C1 segment of cervical spinal cord (tissue), 14 donors: ENCODE measurements at places on chromosomes 7 and 10.

DNA sequence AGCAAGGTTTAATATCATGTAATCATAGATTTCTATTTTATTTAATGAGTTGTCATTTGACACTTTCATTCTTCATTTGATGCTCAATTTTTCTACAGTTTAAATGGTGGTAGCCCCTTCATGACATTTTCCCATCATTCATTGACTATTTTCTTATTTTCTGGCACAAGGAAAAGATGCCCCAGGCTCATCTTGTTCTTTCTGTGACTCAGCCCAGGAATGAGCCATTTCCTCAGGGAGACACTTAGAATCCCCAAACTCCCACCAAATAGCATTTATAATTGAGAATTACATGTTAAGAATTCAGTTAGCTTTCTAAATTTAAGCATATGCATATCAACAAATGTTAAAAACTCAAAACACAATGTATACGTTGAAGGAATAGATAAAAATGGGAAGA, 222.3 kb downstream of the KIF20B start:
- DNase-seq: no peak

- DNase-seq: no peak
Observed at GRCh38 chr10:79948976-79949722, at the start of gene SFTPD. Gene SFTPD, minus strand, starts transcription at chr10:79949105. Its CDS starts 2,446 bp downstream, at chr10:79946659.

DNA sequence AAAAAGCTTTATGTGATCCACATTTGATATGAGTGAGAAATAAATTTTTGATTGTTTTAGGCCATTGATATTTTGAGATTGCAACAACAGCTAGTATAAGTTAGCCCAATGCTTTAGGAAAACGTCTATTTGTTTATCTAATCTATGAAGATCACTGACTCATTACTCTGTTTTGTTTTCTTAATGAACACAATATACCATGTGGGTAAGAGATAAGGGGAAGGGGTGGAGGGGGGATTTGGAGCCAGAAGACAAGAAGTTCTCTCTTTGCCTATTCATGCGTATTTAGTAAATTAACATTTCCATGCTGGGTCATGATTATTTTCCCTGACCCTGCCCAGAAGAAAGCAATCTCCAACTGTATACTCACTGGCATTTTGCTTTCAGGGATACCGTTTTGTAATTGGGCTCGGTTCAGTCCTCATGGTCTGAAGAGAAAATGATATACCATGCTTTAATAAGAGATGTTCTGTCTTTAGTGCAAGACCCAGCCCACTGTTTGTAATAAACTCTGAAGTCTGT, 359.5 kb upstream of the NPSR1 start:
- DNase-seq: no peak

- no peak for DNase-seq
Observed at GRCh38 chr10:62047228-62047892, 145.9 kb downstream of the ARID5B start.
